Astrocyte of the hippocampus (primary cell): ENCODE measurements at places on chromosomes 3 and 15.
A peak's percentile ranks its signal among the peaks of the same experiment; 100 is the strongest.

- no peak for DNase-seq
Observed at GRCh38 chr3:191348098-191348497, 17.8 kb upstream of the UTS2B start.

DNA sequence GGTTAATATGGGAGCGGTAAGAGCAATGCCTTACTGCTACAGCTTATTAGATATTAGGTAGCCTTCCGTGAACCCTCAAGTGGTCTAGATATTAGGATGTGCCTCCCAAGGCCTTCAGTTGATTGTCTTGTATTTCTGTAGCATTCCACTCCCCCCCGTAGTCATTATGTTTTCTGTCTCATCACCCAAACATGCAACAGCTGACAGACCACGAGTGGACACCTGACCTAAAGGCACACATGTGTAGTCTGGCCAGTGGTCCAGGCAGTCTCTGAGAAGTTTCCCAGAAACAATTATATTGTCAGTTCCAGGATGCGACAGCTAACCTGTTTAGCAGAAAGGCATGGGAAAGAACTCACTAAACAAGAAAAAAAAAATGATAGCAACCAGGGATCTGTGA lies 1000.9 kb downstream of the AGBL1 start:
- DNase-seq: peak; percentile 9

DNA sequence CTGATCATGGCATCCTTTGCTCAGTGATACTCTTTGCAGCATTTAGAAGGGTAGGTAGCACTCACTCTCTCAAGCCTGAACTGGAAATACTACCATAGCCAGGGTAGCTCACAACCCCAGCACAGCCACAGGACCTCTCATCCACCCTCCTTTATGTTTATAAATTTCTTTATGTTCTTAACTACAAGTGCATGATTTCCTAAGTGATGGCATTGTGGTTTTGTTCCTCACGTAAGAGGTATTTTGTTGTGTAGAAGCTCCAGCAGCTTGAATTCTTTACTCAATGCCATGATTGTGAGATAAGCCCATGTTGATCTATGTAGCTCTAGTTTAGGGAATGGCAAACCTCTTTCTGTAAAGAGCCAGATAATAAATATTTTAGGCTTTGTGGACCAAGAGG lies 7.9 kb upstream of the RTP3 start:
- peak; percentile 34 for DNase-seq

- DNase-seq: no peak
Observed at GRCh38 chr3:172217877-172218276, 178.5 kb downstream of the FNDC3B start.

DNA sequence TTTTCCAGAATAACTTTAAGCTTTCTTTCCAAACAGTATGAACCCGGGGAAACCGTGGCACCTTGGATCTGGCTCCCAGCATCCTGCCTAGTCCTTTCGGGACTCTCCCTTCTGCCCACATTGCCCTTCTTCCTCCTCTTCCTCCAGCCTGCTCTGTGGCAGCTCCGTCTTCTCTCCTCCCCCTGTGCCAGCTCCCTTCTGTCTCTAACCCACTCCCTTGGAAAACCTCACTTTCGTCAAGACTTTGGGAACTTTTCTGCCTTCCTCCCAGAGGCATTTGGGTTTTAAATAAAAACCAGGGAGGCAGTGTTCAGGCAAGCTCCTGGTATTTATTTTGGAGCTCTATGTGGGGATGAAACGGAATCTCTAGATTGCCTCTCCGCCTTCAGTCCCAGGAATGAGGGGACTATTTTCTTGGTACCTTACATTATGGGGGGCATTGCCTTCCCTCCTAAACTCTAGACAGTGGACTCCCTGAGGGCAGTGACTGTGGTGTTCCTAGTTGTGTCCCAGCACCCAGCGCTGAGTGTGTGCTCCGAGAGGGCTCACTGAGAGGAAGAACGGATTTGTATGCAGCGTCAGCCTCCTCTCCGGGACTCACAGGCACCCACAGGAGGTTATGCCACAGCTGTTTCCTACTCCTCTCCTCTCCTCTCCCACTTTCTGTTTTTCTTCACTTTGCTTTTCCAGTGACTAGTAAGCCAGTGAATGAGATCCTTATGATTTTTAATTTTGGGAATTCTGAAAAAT lies 105.4 kb upstream of the MRPS22 start:
- no peak for DNase-seq

- no peak for DNase-seq
Observed at GRCh38 chr15:32871883-32872282, 154.1 kb downstream of the GREM1 start.

DNA sequence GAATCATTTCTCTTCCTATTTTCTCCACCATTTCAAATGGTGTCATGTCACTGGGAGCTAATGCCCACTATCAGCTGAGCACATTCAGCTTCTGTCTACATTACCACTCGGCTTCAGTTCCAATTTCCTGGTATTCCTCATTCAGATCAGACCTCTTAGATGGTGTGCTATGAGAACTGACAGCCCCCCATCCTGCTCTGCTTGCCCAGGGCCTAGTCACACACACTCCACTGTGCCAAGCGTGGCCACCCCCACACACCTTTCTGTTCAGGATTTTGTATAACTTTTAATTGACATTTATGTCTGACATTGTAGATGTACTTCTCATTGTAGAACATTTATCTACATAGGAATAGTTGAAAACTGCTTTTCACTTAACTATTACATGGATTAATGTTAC lies 146.8 kb downstream of the CDIN1 start:
- DNase-seq: no peak

GRCh38 chr15:90101969-90102890 lies at the start of gene IDH2:
Gene IDH2 (minus strand): TSS chr15:90102468. CDS start chr15:90102390, 78 bp downstream.
- peak; percentile 96 for DNase-seq

- DNase-seq: no peak
Observed at GRCh38 chr3:15579051-15579450, 22.3 kb downstream of the HACL1 start.
